Thoracic aorta endothelial cell (primary cell): ENCODE measurements at places on chromosomes 6 and 20. TPM values are rescaled to one million over a fixed set of nuclear protein-coding genes. Genes with fewer than 3 reads are reported as not detected.

The CNPY3 gene
- total RNA-seq: 25.4 and 28.1 TPM in 2 replicates

The MLN gene
- total RNA-seq: not detected in 2 replicates

The MAK gene
- total RNA-seq: 0.07 TPM in 1 of 2 replicates, not detected in the other

The RGL2 gene
- 40.0 and 42.2 TPM in 2 replicates for total RNA-seq

The PPIL4 gene
- 43.5 and 49.1 TPM in 2 replicates for total RNA-seq

The MOXD1 gene
- under 0.01 and 0.07 TPM in 2 replicates for total RNA-seq

The BIRC7 gene
- total RNA-seq: 0.27 TPM in 1 of 2 replicates, not detected in the other

The GSTA5 gene
- total RNA-seq: not detected in 2 replicates

The SPINT3 gene
- not detected in 2 replicates for total RNA-seq

The BTNL2 gene
- not detected in 2 replicates for total RNA-seq

The OR2W1 gene
- not detected in 2 replicates for total RNA-seq

The TSBP1 gene
- total RNA-seq: not detected in 2 replicates

The C20orf202 gene
- total RNA-seq: not detected in 2 replicates
